ENCODE measurements at places on chromosomes 7 and 10. TPM values are rescaled to one million over a fixed set of nuclear protein-coding genes. Genes with fewer than 3 reads are reported as not detected.

The MICALL2 gene
- 10.6 TPM for total RNA-seq

DNA sequence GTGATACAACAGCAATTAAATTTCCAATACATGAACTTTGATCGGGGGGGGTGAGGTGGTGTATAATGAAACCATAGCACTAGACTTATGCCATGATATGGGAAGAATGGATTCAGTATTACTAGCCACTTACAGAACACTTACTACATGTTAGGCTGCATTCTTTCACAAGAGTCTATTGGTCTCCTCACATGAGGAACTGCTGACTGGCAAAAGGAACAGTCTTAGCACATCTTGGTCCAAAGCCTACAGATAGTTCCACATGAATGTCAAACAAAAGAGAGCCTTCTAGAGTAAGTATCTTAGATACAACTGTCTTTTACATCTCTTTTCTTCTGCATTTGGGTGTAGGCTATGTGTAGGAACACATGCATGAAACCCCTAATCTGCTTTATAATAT is 115.9 kb upstream of the DNAJB12 start:
- no peak for DNase-seq

DNA sequence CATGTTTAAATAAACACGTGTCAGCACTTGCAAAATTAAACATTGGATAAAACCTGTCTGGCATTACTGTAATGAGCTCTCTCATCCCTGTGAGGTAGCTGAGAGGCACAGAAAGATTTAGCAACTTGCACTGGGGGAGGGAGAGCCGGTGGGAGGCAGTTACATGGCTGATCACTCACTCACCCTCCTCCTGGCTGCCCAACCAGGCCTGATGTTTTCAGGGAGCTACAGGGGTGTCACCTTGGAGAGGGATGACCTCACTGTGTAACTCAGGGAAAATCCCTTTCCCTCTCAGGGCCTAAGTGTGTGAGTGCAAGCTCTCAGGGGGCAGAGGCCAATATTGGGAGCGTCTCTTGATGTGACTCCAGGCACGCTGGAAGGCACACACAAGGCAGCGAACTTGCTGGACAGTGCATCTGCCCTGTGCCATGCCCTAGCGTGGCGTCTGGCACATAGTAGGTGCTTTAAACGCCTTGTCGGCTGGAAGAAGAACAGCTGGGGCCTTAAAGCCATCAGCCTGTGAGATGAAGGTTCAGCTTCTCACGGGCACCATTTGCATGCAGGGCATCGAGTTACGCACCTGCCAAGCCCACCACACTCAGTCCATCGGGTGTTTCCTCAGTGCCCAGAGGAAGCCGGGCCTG is 51.1 kb downstream of the ELFN1 start:
- DNase-seq: peak; percentile 49

DNA sequence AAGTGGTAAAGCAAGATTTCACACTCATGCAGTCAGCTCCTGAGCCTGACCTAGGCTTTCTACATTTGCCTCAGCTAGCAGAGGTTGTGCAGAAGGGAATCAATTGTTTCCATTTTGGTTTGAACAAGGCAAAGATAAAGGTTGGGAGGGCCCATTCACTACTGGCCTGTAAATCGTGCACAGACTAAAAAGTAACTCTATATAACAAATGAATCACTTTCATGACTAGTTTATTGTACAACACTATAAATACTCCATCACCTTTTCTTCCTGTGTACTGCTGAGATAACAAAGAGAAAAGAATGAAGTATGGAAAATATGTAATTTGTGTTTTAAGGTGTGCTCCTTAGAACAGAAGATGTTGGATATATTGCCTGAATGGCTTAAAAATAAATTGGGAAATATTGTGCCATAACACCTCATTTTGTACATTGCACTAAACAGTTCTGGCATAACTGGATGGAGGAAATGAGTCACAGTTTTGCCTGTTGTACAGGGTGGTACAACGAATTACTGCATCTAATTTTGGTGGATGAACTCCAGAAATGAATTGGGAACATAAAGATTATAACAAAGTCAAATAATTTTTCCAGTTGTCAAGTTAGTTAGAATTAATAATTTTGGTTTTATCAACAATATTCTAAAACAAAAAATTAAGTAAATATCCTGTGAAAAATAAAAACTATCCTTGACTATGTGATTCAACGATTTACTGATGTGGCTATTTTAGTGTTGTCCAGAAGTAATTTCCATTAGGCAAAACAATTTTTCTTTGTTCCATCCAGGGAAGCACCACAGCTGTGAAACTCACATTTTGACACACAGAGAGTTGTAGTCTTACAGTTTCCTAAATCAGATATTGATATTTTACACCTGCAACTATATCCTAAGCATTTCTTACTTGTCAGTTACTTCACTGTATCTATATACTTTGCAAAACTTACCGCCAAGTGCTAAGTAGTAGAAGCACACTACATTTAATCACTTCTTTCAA is 18.0 kb downstream of the SEMA3C start:
- peak; percentile 86 for DNase-seq

DNA sequence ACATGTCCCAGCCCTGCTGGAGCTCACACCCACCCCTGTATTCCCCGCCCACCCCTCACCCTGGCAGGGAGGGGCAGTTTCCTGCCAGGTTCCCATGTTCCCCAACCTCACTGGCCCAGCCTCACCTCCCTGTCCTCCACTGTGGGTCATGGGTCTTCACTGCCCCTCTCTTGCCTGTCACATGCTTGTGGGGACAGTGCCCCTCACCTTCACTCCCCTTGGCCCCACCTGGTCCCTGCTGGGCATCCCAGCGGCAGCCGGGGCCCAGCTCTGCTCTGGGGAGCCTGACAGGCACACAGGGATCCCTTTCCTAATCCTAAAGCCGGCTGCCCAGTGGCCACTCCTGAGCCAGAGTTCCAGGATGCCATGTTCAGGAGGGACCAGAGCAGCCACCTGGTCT is 21.4 kb upstream of the ZNF862 start:
- no peak for DNase-seq

The AGBL3 gene
- 2.4 TPM for total RNA-seq

DNA sequence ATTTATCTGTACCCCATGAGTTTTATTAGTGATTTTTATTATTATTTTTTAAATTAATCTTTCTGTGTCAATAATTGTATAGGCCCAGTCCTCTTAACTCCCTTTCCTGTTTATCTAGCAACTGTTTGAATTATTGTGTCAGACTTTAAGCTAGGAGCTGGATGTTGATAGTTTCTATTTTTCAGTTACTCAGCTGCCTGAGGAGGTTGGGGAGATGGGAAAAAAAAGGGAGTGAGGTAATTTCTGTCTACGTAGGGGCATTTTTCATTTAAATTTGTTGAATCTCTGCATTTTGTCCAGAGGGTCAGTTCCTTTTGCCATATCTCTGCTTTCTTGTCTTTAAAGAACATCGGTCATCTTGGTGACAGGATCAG is 5.0 kb upstream of the ZNF518A start:
- DNase-seq: no peak

DNA sequence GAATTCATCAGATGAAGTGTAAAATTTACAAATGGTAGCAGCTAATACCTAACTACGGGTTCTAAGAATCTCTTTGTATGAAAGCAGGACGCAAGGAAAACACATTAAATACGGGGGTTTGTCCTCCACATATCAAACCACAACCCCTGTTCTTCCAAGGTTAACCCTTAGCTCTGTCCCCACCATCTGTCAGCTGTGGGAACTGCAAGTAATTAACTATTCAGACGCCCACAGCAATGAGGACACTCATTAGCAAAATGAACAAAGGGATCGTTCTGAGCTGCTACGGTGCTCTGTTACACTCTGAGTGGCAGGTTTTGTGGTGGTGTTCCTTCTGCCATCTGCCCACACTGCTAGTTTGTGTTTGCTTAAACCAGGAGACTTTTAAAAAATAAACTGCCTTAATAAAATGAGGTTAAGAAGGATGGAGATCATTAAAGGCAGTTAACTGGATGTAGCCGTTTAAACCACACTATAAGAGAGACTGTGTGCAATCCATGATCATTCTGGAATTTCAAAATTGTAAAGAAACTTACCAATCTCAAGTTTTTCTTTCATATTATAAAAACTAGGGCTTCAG is 51.4 kb downstream of the C10orf67 start:
- DNase-seq: peak; percentile 37

The INPP5A gene
- 39.3 TPM for total RNA-seq

The TCAF2 gene
- total RNA-seq: 5.9 TPM

DNA sequence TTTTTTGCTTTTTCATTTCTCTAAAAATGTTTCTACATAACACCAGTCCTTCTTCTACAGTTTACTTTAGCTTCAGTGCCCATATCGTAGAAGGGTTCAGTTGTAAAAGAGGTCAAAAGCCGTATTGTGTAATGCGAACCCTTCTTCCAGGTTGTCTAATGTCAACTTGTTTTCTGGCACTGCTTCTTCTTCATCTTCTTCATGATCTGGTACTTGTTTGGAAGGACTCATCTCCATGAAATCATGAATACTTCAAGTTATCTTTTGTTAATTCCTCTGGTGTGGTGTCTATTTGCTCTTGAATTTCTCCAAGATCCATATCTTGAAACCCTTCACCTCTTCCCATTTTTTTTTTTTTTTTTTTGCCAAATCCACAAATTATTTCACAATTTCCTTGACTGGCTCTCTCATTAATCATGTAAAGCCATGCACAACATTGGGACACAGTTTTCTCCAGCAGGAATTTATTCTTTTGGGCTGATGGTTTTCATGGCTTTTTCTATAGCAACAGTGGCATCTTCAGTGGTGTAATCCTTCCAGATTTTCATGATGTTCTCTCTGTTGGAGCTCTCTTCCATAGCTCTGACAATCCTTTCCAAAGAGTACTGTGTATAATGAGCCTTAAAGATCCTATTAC is 85.1 kb downstream of the CPED1 start:
- no peak for DNase-seq

The UBTD1 gene
- 16.2 TPM for total RNA-seq

The SVOPL gene
- not detected for total RNA-seq

DNA sequence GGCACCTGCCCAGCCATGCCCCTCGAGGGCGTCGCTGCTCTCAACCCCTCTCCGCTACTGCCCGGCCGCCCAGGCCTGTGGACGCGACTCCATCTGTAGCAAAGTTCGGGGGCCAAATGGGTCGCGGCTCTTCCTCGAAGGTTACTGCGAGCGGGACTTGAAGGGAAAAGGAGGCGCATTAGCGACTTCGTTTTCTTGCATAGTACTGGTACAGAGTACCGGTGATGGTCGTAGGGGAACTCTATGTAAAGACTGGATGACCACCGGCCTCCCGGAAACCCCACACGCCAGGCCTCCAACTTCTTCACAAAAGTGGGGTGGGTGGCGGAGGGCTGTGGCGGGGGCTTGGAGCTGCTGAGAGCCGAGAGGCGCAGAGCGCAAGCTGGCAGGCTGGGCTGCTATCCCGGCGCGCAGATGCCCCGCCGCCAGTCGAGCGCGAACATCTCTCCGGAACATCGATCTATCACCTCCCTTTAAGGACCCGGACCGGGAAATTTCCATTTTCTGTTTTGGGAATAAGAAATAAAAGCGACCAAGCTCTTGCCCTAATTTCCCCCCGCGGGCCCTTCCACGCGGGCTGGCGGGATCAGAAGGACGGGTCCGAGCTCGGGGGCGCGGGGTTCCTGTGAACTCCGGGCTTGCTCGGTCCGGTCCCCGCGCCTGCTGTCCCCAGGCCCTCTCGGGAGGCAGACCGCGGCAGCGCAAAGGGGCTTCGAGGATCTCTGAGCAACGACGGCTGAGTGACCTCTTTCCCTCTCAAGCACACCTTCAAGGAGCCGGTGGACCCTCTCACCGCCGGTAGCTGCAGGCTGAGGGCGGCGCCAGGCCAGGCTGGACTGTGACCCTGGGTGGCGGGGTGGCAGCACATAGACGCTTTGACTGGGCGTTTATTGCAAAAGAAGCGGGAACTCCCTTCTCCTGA is 12.2 kb upstream of the FEZF1 start:
- DNase-seq: no peak

The PDGFA gene
- total RNA-seq: 8.4 TPM

The AP4M1 gene
- total RNA-seq: 13.7 TPM

The C10orf105 gene
- not detected for total RNA-seq

The DNAJB12 gene
- total RNA-seq: 32.9 TPM

DNA sequence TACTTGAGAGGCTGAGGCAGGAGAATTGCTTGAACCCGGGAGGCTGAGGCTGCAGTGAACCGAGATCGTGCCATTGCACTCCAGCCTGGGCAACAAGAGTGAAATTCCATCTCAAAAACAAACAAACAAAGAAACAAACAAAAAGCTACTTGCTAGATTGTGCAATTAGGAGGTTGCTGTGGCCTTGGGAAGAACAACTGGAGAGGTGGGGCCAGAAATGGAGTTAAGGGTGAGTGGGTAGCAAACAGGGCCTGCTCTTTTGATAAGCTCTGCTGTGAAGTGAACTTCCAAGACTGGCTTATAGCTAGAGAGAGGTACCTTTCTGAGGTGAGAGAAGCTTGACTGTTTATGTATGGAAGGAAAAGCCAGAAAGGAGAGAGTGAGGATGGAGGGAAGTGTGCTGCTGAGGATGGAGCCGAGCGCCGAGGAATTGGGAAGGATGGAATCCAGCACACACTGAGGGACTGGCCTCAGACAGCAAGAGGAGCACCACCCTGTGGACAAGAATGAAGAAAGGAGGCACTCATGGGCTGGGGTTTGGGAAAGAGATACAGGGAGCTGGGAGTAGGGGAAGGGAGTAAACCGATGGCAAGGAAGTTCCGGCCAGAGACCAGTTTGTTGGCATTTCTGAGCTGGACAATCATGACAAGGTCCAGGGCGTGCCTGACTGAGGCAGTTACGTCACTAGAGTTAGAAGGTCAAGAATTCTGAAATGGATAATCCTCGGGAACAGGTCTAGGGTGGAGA is 7.0 kb upstream of the RPEL1 start:
- DNase-seq: peak; percentile 65

DNA sequence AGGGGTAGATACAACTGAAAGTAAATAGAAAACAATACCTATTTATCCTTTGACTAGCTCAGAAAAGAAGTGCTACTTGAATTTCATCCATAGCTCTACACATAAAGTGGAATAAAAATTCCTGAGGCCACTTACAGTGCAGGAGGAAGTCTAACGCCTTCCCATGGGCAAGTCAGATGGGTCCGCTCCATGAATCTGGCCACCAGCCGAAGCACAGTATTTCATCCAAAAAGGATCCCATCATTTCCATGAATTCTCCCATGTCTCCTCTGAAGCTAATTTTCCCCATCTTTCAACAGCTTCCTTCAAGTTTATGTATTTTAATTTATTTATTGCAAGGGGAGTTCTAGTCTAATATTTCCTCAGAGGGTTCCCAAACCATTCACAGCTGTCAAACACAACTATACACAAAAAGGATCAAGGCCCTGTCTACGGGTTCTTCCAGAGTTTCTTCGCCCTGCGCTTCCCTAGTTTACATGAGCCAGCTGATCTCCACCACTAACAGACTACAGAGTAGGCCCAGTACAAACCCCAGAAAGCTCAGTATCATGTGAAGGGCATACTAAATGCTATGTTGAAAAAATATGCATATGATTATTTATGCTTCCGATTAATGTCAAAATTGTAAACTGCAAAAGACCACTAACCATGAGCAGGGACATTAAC is 184.7 kb downstream of the DOCK4 start:
- no peak for DNase-seq

The ABCA13 gene
- 0.11 TPM for total RNA-seq

GRCh38 chr10:77180794-77181193 is 456.8 kb downstream of the KCNMA1 start:
- peak; percentile 36 for DNase-seq
